ENCODE measurements at places on chromosomes 1 and 21.

DNA sequence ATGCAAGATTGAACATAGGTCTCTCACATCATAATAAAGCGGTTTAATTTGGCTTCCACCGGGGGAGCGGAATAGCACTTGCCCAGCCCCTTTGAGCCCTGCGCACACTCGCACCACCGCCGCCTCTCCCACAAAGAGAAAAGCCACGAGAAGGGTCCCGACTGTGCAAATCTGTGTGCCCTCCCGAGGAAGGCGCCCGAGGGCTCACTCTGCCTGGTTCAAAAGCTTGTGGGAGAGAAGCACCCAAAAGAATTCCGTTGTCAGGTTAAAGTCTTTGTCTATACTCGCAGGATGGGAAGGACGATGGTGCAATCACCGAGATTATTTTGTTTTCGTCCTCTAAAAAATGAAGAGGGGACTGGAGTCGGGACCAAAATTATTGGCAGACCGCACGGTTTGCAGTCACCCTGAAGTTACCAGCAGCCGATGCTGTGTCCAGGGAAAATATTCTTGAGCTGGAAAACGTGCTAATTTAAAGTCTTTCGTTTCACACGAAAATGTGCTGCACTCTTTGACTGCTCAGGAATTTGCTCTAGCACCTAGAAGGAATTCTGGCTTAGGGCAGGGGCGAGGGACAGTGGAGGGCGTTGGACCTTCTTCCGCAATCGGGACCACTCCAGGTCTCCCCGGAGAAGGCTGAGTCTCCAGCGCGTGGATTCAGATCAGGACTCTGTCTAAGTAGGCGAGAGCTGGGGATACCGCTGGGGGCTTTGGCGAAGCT is 6.6 kb upstream of the SIM2 start:
- DNase-seq = no peak

- no peak for DNase-seq
Measured at GRCh38 chr1:155178441-155179111, 4.9 kb downstream of the TRIM46 start.

DNA sequence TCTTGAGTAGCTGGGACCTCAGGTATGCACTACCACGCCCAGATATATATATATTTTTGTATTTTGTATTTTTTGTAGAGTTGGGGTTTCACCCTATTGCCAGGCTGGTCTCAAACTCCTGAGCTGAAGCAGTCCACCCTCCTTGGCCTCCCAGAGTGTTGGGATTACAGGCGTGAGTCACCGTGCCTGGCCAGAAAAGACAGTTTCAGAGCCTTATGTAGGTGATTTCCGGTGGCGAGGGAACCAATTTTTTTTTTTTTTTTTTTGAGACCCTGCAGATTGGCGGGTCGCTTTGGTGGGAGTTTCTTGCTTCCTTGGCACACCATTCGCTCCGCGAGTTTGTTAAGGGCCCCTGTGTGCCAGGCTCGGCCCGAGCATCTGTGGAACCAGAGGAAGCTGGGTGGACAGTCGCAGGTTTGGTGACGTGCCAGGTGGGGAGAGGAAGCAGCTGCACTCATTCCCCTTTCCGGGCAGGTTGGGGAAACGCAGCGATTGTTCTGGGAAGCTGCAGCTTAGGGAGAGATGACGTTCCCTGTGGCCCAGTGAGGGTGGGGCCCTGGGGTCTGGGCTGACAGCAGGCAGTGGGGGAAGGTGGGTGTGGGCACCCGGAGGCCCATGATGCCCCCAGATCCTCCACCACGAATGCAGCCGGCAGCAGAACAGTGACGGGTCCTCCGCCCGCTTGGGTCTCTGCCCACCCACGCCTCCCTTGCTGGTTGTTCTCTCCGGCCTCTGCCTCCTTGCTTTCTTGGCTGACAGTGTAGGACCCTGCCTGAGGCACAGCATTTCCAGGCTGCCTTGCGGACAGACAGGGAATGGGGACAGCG is 25.1 kb downstream of the SPSB1 start:
- no peak for DNase-seq

GRCh38 chr21:33975548-33976081 is 60.0 kb upstream of the ATP5PO start:
- DNase-seq = peak; percentile 51

DNA sequence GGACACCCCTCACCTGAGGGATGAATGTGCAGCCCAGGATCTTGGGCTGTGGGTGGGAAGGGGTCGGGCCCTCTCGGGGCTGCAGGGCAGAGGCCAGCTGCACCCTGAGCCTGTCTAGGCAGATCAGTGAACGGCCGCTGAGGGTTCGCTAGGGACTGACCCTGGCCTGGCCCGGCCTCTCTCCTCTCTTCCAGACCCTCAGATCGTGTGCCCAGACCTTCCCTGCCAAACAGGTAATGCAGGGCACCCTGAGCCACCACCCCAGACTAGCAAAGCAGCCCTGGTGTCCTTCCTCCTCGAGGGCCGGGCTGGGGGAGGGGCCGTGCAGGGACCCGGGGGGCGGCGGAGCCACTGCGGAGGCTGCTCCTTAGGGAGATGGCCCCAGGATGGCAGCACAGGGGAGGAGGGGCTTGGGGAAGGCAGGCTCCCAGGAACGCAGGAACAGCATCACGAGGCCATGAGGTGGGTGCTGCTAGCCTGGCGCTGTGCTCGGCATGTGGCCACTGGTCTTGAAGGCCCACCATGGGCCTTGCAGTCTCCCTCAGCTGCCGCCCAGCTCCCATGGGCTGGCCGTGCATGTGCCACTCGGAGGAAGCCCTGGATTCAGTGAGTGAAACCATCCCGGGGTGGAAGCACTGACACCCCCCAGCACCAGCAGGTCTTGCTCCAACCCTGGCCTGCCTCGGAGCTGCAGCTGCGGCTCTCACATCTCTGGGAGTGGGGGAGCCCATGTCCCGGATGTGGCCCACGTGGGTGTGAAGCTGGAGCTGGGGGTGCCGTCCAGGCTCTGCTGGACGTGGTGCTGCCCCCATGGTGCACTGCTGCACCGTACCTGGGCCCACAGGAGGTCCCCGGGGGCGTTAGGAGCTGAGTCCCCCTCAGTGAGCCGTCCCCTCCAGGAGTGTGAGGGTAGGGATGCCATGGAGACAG is 28.7 kb downstream of the COL6A2 start:
- no peak for DNase-seq

- DNase-seq = no peak
Measured at GRCh38 chr1:31776516-31776915, 12.4 kb upstream of the ADGRB2 start.

GRCh38 chr1:152777510-152778137 is 2.7 kb downstream of the LCE1F start:
- no peak for DNase-seq

All from activated CD8-positive, alpha-beta memory T cell treated with anti-CD3 and anti-CD28 coated beads for 4 hours (primary cell).